ENCODE measurements at places on chromosomes 7 and 10.

- DNase-seq, result no peak
Observed at GRCh38 chr7:1092806-1093501, 5.0 kb downstream of the GPER1 start.

- DNase-seq, result no peak
Observed at GRCh38 chr10:127524229-127524628, 24.9 kb upstream of the NPS start.

DNA sequence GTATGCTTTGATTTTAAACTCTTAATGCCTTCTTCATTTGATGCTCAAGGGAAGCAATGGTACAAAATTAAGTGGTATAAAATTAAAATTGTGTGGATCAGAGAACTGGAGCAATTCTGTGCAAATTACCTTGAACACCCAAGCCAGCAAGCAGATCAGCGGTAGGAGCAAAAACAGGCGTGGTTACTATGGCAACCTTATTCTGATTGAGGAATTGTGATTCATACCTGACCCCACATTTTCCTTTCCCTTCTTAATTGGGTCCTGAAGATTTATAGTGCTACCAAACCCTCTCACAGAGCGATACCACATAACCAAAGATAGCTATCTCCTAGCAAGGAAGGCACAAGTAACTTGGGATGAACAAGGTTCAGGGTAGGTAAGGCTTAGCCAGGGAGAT is 72.5 kb upstream of the FZD1 start:
- no peak for DNase-seq

GRCh38 chr7:77217474-77218185 is 18.0 kb upstream of the FGL2 start:
- no peak for DNase-seq

- DNase-seq, result no peak
Observed at GRCh38 chr7:47488969-47489342, 93.0 kb downstream of the TNS3 start.

DNA sequence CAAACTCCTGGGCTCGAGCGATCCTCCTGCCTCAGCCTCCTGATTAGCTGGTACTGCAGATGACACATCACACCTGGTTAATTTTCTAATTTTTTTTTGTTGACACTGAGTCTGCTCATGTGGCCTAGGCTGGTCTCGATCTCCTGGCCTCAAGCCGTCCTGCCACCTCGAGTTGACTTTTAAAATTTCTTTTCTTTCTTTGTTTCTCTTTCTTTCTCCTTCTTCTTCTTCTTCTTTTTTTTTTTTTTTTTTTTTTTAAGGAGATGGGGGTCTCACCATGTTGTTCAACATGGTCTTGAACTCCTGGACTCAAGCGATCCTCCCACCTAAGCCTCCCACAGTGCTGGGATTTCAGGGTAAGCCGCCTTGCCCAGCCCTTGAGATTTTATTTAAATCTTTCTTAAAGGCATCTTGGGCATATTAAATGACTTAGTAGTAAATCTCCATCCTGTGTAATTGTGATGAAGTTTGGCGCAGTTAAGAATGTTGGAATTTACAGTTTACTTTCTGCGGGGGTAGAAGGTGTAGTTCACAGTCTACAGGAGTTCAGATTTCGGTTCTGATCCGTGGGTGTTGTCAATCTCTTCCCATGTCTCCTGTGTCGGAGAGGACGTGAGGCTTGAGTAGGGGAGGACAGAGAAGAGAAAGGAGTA is 1.0 kb upstream of the ITGA8 start:
- no peak for DNase-seq

DNA sequence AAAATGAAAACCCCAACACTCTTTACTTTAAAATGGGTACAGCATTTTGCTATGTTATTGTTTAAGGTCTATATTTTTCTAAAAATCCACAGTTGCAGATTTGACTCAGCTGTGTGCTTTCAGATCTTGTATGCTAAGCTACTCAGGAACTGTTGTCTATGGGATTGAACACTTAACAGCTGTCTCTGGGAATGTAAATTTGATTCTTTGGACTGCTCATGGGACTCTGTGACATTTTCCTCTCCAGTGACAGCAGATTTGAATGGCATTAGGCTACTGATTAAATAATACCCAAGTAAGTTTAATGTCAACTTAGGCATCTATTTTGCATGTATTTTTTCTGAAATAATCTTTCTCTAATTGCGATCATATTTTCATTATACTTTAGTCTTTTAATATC is 1.7 kb upstream of the CD36 start:
- no peak for DNase-seq

DNA sequence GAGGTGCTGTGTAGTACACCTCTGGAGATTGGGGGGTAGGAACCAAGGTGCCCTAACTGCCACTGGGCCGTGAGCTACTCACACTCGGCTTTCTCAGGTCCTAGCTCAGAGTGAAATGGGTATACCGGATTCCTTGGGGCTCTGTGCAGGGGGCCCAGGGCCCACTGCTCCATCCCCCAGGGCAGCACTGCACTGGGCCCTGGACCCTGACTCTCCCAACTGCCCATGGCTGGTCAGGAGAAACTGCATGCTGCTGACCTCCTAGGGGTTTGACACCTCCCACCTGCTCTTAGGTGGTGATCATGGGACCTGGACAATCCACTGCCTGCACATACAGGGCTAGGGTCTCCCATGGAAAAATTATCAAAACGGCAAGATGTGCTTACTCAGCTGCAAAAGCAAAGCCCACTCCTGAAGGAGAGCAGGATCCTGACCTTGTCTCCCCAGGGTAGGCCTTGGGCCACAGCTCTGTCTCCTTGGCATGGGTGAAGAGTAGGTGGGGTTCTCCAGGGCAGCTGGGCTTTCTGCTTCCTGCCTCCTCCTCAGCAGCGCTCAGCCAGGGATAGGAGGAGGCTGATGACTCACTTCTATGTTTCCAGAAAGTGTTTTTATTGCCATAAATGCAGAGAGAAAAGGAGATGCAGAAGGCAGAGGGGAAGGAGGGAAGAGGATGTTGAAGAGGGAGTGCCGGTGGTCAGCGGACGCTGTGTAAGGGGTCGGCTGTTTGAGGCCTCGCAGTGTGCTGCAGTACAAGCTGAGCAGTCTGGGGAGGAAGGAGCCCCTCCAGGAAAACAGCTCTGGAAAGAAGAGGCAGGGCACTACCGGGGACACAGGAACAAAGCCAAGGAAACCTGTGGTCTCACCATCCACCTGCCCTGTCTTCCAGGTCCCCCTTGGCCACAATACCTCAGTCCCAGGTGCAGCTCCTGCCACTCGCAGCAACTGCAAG is 107.8 kb downstream of the ARHGAP22 start:
- peak; percentile 72 for DNase-seq

GRCh38 chr7:98922392-98923187 is 44.3 kb downstream of the TRRAP start:
- DNase-seq, result peak; percentile 75

GRCh38 chr10:121615836-121616235 is 17.6 kb upstream of the FGFR2 start:
- no peak for DNase-seq

DNA sequence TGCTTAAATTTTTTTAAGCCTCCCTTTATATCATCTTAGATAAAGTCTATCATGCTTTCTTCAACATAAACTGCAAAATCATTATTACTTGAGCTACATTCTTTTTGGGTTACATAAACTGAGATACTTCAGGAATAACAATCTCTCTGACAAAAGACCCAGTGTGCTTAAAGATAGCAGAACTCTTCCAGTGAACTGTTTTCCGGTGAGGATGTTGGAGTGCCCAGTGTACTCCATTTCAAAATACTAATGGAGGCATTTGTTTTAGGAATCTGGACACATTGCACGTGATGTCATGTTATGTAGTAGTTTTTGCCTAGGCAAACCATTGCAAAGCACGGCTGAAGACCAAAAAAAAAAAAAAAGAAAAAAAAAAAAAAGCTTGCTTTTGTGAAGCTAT is 388.2 kb upstream of the CELF2 start:
- peak; percentile 86 for DNase-seq

- peak; percentile 62 for DNase-seq
Observed at GRCh38 chr7:111931016-111931517, 275.1 kb downstream of the DOCK4 start.

DNA sequence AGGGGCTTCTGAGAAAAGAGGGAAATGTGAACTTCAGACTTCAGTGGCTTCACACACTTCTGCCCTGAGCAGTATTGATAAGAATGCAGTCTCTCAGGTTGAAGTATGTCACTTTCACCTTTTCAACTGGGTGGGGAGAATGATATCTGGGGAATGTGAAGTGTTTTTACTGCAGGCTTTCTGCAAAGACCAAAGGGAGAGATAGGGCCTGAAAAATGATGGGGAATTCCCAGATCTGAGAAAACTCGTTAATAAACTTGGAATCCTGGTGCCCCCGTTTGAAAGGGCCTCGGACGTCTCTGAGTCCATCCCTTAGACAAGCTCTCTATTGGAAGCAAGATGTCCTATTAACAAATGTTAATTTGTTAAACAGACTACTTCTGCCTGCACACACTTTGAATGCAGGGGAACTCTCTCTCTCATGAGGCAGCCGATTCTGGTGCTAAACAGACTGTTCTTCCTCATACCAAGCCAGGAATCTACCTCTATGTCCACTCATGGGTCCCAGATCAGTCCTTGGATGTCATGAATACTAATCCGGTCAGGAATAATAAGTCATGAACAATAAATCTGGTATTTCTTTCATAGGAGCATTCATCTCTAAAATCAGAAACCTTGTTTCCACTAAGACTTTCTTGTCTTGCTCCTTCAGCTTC is 193.6 kb downstream of the JCAD start:
- no peak for DNase-seq

DNA sequence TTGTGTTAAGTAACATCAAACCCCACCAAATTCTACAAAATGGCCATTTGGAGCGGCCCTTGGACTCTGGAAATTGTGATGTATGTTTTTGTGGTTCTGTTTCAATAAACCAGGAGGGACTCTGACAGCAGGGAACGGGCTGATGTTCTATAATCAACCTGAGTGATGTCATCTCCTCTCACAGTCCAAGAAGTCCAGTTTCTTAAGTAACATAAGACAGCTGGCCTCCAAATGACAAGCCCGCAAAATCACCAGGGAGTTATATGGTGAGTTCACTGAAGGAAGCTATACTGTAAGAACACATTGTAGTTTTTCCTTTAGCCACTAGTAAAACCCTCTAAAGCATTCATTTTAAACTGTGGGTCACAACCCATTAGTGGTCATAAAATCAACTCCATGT is 34.0 kb downstream of the GOT1 start:
- peak; percentile 64 for DNase-seq

- peak; percentile 100 for DNase-seq
Observed at GRCh38 chr7:94183289-94183749, 179.2 kb upstream of the BET1 start.

DNA sequence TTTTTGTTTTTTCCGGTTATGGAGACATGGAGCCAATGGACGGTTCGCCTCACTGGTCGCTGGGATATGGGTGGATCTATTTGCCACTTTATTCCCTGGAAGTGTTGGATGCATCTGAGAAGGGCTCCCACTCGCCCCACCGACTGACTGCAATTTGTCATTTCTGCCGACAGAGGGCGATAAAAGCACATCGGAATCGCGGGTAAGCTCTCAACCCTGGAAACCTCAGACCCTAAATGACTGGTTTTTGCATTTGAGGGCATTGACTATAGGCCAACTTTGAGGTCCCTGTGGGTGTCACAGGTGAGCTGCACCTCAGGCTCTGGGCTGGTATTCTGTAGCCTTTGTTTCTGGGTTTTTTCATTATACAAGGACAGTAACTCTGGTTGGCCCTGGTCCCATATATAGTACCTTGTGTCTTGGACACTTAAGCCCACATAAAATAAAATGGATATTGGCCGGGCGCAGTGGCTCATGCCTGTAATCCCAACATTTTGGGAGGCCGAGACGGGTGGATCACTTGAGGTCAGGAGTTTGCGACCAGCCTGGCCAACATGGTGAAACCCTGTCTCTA is 11.9 kb upstream of the OPALIN start:
- peak; percentile 49 for DNase-seq

- DNase-seq, result no peak
Observed at GRCh38 chr10:74474022-74474713, 323.1 kb downstream of the ADK start.

- DNase-seq, result no peak
Observed at GRCh38 chr7:31051598-31052486, at the start of gene ADCYAP1R1. ADCYAP1R1 (plus strand) TSS chr7:31052308; CDS start chr7:31063265, 10,957 bp downstream.

GRCh38 chr10:80518807-80519360 is 18.8 kb upstream of the SH2D4B start:
- no peak for DNase-seq

DNA sequence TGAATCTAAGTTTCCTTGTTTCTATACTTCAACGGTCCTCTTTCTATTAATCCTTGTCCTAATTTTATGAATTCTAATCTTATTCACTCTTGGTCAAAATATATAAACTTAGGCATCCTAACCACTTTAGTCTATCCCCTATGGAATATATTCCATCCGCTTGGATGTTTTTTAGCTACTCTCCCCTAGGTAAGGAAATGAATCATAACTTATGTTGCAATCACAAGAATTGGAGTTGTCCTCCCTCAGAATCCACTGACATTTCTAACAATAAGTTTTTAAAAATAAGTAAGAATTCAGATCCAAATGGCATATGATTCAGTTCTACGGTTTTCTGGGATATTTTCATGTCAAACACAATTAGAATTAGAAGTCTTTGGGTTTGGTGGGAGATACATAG is 1081.6 kb downstream of the SORCS1 start:
- peak; percentile 79 for DNase-seq

DNA sequence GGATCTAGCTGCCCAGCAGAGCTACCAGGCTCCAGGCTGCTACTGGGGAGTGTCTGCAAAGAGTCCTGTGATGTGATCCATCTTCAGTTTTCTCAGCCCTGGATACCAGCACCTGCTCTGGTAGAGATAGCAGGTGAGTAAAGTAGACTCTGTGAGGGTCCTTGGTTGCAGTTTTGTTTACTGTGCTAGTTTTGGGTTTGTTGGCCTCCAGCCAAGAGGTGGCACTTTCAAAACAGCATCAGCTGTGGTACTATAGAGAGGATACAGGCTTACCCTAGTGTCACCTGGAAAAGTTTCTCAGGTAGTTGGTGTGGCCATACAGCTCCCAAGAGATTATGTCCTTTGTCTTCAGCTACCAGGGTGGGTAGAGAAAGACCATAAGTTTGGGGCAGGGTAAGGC is 56.3 kb downstream of the MTERF1 start:
- no peak for DNase-seq

- DNase-seq, result no peak
Observed at GRCh38 chr7:14999331-14999730, 96.8 kb upstream of the DGKB start.

- DNase-seq, result no peak
Observed at GRCh38 chr7:51300762-51301674, 15.6 kb downstream of the COBL start.

DNA sequence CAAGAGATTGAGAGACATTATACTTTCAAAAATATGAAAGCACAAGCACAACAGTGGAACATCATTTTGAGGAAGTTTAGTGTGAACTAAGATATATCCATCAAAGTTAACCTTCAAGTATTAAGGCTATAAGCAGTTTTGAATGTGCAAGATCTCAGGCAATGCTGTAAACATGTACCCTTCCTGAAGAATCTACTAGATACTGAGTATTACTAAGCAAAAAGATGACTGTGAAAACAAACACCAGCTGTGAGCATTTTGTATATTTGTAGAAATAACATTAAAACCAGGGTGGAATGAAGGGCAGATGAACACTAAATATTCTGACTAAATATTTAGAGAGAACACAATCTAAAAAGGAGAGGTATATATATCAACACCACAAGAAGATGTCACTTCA is 41.3 kb upstream of the ADRA2A start:
- DNase-seq, result peak; percentile 7

GRCh38 chr7:79452495-79453265 is 787 bp downstream of the MAGI2 start:
- peak; percentile 56 for DNase-seq

GRCh38 chr7:1548438-1548831 is 7.6 kb downstream of the TMEM184A start:
- no peak for DNase-seq

- DNase-seq, result peak; percentile 17
Observed at GRCh38 chr7:91041901-91042484, 222.2 kb upstream of the FZD1 start.

- no peak for DNase-seq
Observed at GRCh38 chr10:10259013-10259412, 758.7 kb upstream of the CELF2 start.

Data from fibroblast of pulmonary artery (primary cell).